ENCODE measurements at places on chromosomes 3 and 15.

GRCh38 chr15:56959318-56959648 lies 40.8 kb downstream of the TCF12 start:
- no peak for DNase-seq

DNA sequence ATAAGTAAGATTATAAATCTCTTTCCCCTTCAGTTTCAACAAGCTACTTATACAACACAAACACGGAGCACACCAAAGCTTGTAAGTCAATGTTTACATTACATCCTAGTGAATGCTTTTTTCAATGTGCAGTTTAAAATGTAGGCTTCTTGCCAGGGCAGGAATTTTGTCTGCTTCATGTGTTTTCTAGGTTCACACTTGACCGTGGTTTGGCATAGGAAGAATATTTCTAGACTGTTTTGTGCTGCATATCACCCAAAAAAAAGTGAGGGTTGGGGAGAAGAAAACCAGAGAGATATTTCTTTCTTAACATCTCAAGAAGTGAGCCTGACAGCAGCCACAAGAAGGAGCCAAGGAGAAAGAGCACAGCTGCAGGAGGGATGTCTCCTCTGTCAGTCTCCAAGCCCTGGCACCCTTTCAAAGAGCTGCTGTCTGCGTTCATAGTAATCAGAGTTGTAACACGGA lies 255.8 kb downstream of the MEIS2 start:
- DNase-seq, result peak; percentile 89

DNA sequence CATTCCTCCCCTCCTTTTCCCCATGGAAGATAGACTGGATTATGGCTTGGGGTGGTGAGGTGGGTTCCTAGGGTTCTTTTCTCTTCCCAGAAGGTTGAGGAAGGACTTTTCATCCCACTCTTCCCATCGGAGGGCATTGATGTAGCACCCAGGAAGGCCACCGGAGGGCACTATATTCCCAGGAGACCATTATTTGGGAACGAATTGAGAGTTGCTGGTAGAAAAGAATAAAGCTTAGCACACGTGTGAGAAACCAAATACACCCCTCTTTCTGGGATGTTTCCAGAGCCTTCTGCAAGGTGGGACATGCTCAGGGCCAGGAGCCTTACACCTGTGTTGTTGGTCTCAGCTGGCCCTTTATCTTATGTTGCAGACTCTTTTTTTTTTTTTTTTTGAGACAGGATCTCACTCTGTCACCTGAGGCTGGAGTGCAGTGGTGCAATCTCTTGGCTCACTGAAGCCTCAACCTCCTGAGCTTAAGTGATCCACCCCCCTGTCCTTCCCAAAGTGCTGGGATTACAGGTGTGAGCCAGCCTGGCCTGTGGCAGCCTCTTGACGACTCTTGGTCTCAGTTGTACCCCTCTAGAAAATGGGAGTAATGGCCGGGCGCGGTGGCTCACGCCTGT lies 6.3 kb upstream of the CDC25A start:
- peak; percentile 42 for DNase-seq

GRCh38 chr3:123870033-123870432 lies 14.1 kb downstream of the MYLK start:
- no peak for DNase-seq

- DNase-seq, result no peak
Measured at GRCh38 chr15:32739522-32740063, 21.8 kb downstream of the GREM1 start.
